ENCODE measurements at places on chromosomes 1 and 21.

GRCh38 chr1:111621050-111621449 is 1.5 kb downstream of the RAP1A start:
- peak; percentile 36 for DNase-seq

DNA sequence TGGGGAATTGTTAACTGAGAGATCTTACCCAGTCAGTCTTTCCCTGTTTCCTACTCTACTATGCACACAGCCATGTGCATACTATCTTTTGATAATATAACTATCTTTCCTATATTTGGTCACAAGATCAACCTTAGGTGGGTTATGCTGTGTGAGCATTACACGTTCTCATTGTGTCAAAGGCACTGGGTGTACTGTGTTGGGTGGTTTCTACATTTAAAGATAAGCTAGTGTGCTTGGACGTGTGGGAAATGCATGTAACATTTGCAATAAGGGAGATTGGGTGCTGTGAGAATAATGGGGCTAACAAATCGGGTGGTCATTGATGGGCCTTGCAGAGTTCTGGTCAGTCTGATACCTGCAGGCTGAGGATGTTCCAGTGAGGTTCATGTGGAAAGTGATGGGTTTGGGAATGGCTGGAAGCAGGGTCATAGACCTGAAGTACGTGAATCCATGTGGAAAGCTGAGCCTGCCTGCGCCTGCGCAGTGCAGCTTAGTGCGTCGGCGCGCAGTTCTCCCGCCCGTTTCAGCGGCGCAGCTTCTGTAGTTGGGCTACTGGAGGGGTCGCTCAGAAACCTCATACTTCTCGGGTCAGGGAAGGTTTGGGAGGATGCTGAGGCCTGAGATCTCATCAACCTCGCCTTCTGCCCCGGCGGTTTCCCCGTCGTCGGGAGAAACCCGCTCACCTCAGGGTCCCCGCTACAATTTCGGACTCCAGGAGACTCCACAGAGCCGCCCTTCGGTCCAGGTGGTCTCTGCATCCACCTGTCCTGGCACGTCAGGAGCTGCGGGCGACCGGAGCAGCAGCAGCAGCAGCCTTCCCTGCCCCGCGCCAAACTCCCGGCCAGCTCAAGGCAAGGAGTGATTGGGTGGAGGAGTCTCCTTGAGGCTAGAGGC is at the start of gene MSH4:
Gene MSH4 (plus strand): TSS at position 507 of the 897 bp plus-strand sequence. CDS start 104 bp downstream, at position 611.
- DNase-seq, result no peak

DNA sequence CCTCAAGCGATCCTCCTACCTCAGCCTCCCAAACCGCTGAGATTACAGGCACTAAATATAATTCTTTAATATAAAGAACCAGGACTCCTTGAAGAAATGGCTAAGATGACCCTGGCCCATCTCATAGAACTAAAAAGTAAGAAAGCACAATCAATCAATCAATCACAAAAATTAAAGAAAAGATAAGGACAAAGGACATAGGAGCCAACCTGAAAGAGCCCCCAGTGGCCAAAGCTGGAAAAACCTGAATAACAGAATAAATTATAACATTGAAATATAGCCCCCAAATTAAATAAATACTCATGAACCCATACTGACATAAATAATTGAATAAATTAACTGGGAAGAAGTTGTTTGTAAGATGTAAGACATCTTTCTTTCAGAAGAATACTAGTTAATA is 8.9 kb downstream of the NUP210L start:
- no peak for DNase-seq

DNA sequence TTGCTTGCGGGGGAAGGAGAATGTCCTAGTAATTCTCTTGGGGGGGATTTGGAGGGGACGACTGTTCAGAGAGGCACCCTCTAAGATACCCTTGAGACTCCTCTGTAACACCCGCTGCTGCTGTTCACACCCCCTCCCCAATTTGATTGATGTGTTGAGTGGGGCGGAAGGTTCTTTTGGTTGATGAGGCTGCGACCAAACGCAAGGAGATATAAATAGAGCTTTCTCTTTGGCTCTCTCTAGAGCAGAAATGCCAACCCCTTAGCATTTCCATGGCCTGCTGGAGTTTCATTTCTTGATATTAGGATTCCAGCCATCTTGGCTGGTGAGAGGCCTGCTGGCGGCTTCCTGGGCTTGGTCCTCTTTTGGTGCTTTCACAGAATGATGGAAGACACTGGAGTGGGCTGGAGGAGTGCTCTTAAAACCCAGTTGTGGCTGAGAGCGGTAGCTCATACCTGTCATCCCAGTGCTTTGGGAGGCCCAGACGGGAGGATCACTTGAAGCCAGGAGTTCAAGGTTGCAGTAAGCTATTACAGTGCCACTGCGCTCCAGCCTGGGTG is 2.0 kb downstream of the PIK3CD start:
- DNase-seq, result no peak

- DNase-seq, result no peak
These were observed 1.3 kb downstream of the NOS1AP start for GRCh38 chr1:162070825-162071224.

DNA sequence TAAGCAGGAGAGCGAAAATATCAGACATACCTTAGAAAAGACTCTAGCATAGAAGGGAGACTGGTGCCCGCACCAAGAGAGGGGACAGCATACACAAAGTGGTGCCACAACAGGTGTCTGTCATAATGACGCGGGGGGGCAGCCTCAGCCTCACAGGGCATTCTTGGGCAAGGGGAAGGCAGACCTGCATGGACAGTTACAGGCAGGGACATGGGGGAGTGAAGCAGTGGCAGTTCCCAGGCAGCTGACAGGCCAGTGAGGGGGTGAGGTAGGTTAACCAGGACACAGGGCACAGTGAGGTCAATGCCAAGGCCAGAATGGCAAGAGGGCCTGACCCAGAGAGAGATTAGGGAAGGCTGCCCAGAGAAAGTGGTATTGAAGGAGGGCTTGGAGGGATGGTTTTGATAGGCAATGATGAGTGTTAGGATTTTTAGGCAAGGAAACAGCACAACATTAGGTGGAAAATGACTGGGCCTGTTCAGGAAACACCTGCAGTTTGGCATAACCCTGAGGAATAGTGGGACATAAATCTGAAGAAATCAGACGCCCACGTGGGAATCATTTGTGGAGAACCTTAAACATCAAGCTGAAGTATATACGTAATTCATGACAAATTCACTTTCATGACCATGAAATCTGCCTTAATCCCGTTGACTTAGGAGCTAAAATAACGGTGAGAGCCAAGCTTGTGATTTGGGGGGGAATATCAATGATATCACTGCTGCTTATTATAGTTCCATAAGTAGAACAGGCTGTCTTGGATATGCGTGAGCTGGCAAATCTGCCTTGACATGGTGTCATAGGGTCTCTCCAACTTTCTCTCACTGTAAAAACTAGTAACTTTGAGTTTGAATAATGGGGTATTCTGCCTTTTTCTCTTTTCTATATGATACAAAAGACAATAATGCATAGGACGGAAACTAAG is 8.9 kb downstream of the PTPN14 start:
- no peak for DNase-seq

GRCh38 chr1:43743206-43743605 is 35.9 kb downstream of the ST3GAL3 start:
- no peak for DNase-seq

Data from stimulated activated CD4-positive, alpha-beta T cell treated with anti-CD3 and anti-CD28 coated beads, Interleukin-2, amount 100 ng/mL, for 4 hours (primary cell).